ENCODE measurements at places on chromosomes 11 and 22. TPM values are rescaled to one million over a fixed set of nuclear protein-coding genes. Genes with fewer than 3 reads are reported as not detected.

Gene CHADL
- 9.5 TPM for total RNA-seq

Gene ADORA2A
- 2.2 TPM for total RNA-seq

Gene SCN3B
- total RNA-seq: 1.2 TPM

Gene FGF4
- not detected for total RNA-seq

Gene POLA2
- 6.1 TPM for total RNA-seq

Gene ADAMTS15
- total RNA-seq: 5.6 TPM

Gene APOA5
- total RNA-seq: not detected

Gene C11orf91
- not detected for total RNA-seq

Gene IFITM10
- 6.6 TPM for total RNA-seq

Gene ST14
- total RNA-seq: 94.5 TPM

Gene GAL3ST3
- total RNA-seq: not detected

Gene RFPL1
- 0.64 TPM for total RNA-seq

Gene ACTN3
- not detected for total RNA-seq

Gene SERPING1
- 173 TPM for total RNA-seq

Gene SCUBE2
- total RNA-seq: 3.8 TPM

Gene CRYBB2
- total RNA-seq: 2.0 TPM

Gene SHANK2
- total RNA-seq: 5.9 TPM

Gene MYRF
- 0.94 TPM for total RNA-seq

Gene CYB5R2
- total RNA-seq: 30.7 TPM

Gene TSPAN18
- 1.3 TPM for total RNA-seq

Gene PGA5
- not detected for total RNA-seq

Gene MIAT
- total RNA-seq: 0.89 TPM

Gene OR10G4
- not detected for total RNA-seq

Gene TREH
- not detected for total RNA-seq

Gene HORMAD2
- not detected for total RNA-seq

Gene OR5B21
- total RNA-seq: not detected

Gene CHST1
- not detected for total RNA-seq

Gene VPS37C
- total RNA-seq: 36.2 TPM

Gene TIMM10
- 43.0 TPM for total RNA-seq

Gene NLRP6
- total RNA-seq: 0.15 TPM

Gene TTLL1
- total RNA-seq: 4.8 TPM

Gene RAB3IL1
- 2.6 TPM for total RNA-seq

Gene HSCB
- 14.2 TPM for total RNA-seq

Gene SORL1
- 42.8 TPM for total RNA-seq

Gene C1QTNF5
- total RNA-seq: 4.2 TPM

Gene L3MBTL2
- total RNA-seq: 36.5 TPM

Gene SERHL2
- 23.7 TPM for total RNA-seq

Gene CHRNA10
- 2.3 TPM for total RNA-seq

Gene POU2AF3
- total RNA-seq: not detected

Gene SEPTIN3
- 2.2 TPM for total RNA-seq

Gene RASGRP2
- total RNA-seq: 7.6 TPM

Gene CD44
- 1,579 TPM for total RNA-seq

Gene SF3A1
- 153 TPM for total RNA-seq

Gene PHF21B
- not detected for total RNA-seq

Gene GSTT2
- total RNA-seq: not detected

Gene JAML
- total RNA-seq: 4.9 TPM

Gene MOV10L1
- total RNA-seq: not detected

Gene CADM1
- total RNA-seq: 16.3 TPM

Data from suprapubic skin (tissue), 4 donors.